ENCODE measurements at places on chromosomes 1 and 21. TPM values are rescaled to one million over a fixed set of nuclear protein-coding genes. Genes with fewer than 3 reads are reported as not detected.

DNA sequence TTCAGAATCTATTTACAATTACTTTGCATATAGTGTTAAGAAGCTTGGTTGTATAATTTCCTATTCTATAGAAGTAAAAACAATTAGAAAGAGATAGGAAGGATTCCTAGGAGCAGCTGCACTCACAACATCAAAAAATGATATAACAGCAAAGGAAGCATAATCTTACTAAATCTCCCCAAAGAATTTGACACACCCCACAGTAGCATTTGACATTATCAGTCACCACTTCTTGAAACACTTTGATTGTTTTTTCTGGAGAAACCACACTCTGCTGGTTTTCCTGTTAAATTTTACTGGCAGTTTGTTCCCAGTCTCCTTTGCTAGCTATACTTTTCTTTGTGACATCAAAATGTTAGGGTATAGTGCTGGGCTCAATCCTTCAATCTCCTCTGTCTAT, 100.8 kb upstream of the KIAA1614 start:
- DNase-seq, result no peak

GRCh38 chr1:230282157-230282556, 144.0 kb downstream of the PGBD5 start:
- DNase-seq, result no peak

- DNase-seq, result no peak
These were observed 354.0 kb upstream of the ADAMTS5 start for GRCh38 chr21:27320868-27321267.

DNA sequence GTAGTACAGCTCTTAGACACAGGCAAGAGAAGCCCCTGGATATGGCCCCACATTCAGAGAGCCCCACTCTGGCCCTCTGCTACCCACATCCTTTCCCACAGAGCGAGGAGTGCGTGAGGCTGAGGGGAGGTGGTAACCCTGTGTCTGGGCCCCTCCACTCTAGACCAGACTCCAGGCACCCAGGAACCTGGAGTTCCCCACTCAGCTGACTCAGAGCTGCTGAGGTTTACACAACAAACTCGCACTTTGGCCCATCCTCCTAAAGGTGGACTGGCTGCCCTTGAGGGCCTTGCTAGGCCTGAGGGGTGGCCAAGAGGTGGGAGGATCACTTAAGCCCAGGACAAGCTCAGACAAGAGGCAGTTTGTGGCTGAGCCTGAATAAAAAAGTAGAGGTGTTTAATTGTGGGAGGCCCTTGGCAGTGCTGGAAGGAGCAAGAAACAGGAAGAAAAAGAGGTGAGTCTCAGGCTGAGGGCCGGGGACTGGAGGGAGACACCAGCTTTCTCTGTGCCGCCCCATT, 10.7 kb downstream of the MR1 start:
- DNase-seq, result no peak

DNA sequence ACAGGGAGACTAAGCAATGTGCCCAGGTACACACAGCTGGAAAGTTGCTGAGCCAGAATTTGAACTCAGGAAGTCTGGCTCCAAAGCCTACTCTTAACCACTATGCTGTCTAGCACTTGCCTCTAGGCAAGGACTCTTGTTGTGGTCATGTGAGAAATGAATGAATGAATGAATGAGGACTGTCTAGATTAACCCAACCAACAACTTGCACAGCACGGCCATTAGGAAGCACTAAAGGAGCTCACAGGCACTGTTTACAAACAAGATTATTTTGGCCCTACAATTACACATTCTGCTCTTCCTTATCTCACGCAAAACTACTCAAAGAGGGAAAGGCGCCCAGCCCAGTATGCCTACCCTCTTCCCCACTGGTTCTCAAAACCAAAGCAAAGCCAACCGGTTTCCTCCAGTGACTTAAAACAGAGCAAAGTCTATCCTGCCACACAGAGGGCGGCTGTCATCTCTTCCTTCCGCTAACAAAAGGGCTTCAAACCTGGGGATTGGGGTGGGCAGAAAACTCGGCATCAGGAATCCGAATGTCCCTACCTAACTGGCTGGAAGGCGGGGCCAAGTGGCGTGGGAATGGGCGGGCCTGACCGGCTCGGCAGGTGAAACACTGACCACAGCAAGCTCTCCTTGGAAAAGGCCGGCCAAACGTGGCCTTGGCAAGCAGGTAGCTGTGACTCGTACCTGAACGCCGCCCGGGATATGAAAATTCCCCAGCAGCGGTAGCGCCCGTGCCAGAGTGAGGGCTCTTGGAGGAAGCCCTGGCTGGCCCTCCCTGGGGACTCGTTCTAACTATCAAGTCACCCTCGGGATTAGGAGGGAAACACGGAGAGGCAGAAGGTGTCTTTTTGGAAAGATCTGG, 948 bp downstream of the STK40 start:
- peak; percentile 52 for DNase-seq

- DNase-seq, result no peak
These were observed 10.8 kb downstream of the MYOM3 start for GRCh38 chr1:24100945-24101737.

- no peak for DNase-seq
These were observed 39.5 kb downstream of the MEF2D start for GRCh38 chr1:156461109-156461508.

- no peak for DNase-seq
These were observed 38.6 kb upstream of the GADD45A start for GRCh38 chr1:67646145-67647035.

GRCh38 chr1:27724961-27725373, 794 bp upstream of the FAM76A start:
- no peak for DNase-seq

- no peak for DNase-seq
These were observed 25.6 kb downstream of the LRRC71 start for GRCh38 chr1:156945881-156946661.

- peak; percentile 46 for DNase-seq
These were observed 20.8 kb upstream of the GBP1 start for GRCh38 chr1:89085781-89086180.

- no peak for DNase-seq
These were observed 14.6 kb downstream of the PIGP start for GRCh38 chr21:37058261-37058660.

DNA sequence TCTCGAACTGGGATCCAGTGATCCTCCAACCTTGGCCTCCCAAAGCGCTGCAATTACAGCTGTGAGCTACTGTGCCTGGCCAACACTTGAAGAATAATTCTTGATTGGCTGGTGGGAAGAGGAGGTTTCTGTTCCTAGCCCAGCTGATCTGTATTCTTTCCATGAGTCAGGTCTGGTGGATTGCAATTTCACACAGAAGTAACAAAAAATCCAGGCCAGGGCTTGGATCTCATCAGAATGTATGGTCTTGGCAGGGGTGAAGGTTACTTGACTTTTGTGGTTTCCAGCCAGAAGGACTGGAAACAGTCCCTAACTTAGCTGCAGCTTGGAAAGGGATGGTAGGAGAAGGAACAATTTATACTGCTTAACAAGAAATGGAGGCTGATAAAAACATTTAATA, 5.1 kb upstream of the HP1BP3 start:
- DNase-seq, result no peak

DNA sequence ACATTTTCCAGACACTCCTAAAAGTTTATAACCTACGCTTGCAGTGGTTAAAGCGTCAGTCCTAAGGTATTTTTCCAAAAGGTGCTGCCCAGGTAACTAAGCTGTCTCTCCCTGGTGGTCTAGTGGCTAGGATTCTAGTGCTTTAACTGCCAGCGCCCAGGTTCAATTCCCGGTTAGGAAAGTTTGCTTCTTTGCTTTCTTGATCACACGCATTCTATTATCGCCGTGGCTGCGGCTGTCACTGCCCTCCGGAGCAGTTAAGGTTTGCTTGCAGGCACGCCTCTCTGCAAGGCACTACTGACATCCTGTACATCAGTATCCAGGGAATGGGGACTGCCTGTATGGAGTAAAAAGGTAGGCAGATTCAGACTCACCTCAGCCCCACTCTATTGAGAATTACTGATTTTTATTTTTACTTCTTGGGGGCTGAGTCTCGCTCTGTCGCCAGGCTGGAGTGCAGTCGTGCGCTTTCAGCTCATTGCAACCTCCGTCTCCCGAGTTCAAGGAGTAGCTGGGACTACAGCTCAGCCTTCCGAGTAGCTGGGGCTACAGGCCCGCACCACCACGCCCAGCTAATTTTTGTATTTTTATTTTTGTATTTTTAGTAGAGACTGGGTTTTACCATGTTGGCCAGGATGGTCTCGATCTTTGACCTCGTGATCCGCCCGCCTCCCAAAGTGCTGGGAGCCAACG, 53.2 kb upstream of the CFAP126 start:
- DNase-seq, result no peak

- DNase-seq, result no peak
These were observed 163.3 kb downstream of the TM2D1 start for GRCh38 chr1:61561666-61562065.

- peak; percentile 72 for DNase-seq
These were observed 35.2 kb downstream of the URB2 start for GRCh38 chr1:229661022-229661877.

DNA sequence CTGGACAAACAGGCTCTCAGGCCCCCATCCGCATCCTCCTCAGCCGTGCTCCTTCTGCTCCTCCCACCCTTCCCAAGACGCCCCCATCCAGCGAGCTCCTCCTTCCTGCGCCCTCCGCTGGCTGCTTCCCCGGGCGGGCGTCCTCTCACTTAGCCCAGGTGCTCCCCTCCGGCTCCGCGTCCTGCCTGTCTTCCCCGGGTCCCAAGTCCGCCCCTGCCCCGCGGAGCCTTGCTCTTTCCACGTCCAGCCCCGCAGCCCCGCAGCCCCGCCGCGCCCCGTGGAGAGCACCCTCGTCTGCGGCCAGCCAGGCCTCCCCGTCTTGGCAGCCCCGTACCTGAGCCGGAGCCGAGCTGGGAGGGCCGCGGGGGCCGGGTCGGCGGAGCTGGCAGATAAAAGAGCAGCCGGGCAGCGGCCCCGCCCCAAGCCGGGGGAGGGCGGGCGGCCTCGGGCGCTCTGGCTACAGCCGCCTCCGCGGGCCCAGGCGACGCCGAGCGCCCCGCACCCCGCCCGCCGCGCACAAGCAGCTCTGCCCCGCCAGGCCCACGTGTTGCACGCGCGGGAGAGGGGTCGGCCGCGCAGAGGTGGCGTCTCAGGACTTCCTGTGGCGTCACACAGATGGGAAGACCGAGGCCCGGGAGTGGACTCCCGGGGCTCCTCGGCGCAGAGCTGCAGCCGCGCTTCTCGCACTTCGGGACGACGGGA, at the start of gene PAQR7:
TSS of gene PAQR7 (minus strand) at position 555 of the 702 bp plus-strand sequence. CDS start 11,869 bp downstream, outside the sequence.
- DNase-seq, result peak; percentile 53

DNA sequence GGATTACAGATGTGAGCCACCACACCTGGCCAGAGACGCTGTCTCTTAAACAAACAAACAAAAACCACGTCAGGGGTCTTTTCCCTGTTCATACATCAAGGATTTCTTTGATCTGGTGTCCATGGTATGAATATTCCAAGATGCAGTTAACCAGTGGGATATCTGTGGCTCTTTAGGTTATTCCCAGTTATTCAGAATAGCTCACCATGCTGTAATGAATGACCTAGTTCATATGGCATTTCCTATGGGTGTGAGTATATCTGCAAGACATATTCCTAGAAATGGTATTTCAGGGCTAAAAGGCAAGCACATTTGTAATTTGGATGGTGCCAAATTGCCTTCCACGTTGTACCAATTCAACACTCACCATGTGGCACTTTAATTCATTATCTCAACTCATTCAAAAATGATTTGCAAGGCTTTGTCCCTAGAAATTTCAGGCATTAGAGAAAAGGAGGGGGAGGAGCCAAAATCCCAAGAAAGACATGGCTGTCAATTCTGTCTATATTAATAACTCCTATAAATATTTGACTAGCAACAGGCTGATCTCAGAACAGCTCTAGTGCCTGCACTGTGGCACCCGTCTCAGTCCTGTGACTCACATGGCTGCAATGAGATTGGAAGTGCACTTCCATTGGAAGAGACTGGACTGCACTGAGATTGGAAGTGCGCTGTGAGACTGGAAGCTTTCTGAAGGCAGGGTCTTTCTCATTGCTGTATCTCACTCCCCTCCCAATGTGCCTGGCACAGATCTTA, 6.0 kb upstream of the STMN1 start:
- DNase-seq, result no peak

Gene CTSS
- total RNA-seq, result 91.1 TPM

Gene CSMD2
- total RNA-seq, result not detected

Gene OR14K1
- total RNA-seq, result not detected

Gene CNIH3
- 4.2 TPM for total RNA-seq

Gene GJA5
- not detected for total RNA-seq

Gene TRAF5
- total RNA-seq, result 41.5 TPM

Gene KRTAP23-1
- not detected for total RNA-seq
